ENCODE measurements at places on chromosomes 4 and X.

- peak; percentile 28 for DNase-seq
Measured at GRCh38 chrX:27186671-27187070, 276.5 kb downstream of the PPP4R3C start.

DNA sequence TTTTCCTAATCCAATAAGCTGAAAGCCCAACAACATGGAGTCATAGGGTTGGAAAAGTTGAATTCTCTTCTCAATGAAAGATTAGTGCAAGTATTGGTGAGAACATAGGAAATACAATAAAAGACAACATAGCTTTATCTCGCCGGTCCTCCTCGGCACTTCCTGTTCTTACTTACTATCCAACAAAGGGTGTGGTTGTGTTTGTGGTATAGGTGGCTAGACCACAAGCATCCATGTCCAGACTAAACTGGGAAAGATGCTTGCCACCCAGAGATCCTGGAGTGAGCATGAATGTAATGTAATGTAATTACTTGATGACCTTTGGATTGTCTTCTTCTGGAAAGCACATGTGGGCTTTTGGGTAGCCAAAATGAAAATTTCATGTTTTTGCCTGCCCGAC, 223.8 kb downstream of the CPE start:
- DNase-seq: no peak

- DNase-seq: no peak
Measured at GRCh38 chr4:85854546-85854945, 379.6 kb downstream of the ARHGAP24 start.

DNA sequence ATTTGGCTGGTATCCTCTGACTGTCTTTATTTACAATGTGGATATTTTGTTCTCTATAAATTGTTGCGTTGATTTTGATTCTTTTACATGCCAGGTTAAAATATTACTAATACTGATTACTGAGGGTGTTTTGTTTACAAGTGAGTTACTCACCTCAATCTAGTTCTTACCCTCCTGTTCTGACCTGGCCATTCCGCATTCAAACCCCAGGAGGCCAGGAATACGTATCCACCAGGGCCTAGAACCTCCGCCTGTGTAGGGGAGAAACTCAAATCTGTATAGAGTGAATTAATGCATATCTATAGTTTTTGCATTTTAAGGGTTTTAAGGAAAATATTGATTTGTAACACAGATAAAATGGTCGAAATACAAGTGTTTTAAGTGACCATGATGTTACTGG, 2.6 kb upstream of the ZFP42 start:
- DNase-seq: no peak

DNA sequence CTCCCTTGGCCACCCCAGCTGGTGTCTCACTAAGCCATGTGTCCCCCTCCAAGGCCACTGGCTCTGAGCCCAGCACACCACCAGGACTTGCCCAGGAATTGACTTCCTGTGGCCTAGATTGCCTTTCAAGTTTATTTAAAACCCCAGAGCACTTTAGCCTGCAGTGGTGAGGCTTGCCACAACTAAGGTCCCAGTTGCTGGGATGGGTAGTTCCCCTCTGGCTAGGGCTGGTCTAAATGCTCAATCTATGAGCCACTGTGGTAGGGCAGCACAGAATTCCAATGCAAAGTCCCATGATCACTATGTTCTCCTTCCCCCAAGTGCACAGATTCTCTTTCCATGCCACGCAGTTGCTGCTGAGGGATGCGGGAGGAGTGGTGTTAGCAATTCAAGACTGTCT, 61.1 kb upstream of the HCCS start:
- DNase-seq: no peak

DNA sequence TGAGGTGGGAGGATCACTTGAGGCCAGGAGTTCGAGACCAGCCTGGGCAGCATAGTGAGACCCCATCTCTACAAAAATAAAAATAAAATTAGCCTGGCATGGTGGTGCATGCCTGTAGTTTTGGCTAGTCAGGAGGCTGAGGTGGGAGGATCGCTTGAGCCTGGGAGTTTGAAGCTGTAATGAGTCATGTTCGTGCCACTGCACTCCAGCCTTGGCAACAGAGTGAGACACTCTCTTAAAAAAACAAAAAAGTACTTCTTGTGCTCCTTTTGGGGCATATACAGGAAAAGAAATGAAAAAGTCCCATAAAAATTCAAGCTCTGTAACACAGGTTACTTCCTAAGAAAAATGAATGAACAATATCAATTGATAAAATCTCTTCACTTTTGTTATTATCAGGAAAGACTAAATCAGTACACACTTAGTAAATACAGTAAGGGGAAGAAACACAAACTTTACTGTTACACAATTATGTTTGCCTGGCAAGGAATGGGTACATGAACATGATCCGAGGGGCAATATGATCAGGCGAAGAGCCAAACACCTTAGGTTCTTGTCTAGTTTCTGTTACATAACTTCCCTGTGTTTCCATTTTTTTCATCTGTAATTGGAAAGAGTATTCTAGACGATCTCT, 46.9 kb downstream of the CCDC158 start:
- DNase-seq: no peak

DNA sequence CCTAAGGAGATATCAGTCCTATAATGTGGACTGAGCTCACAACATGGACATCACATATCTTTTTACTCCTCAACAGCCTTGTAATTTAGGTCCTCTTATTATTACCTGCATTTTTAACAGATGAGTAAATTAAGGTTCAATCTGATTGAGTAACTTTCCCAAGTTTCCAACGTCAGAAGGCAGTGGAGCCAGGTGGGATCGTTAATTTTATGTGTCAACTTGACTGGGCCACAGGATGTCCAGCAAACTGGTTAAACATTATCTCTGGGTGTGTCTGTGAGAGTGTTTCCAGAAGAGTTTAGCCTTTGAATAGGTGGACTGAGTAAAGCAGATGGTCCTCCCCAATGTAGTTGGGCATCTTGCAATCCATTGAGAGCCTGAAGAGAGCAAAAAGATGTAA, 59.0 kb upstream of the SLIT2 start:
- DNase-seq: no peak

DNA sequence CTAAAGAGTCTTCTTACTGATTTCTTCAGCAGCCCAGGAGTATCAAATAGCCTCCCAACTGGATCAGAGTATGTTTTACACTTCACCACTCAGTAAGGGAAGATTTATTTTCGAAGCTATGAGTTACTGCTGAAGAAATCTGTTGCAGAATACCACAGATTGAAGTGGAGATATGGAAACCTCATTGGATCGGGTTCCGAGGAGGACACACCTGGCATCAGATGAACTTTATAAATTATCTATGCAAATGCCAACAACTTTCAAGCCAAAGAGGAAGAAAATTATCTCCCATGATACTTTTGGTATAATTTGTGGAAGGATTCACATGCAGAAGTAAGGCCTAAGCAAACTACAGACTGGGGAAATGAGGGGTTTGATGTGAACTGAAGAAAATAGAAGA, 515.9 kb upstream of the NDST4 start:
- no peak for DNase-seq

All from inflammatory macrophage treated with lipopolysaccharide for 1 hour (primary cell).